ENCODE measurements at places on chromosomes 11 and 22.

DNA sequence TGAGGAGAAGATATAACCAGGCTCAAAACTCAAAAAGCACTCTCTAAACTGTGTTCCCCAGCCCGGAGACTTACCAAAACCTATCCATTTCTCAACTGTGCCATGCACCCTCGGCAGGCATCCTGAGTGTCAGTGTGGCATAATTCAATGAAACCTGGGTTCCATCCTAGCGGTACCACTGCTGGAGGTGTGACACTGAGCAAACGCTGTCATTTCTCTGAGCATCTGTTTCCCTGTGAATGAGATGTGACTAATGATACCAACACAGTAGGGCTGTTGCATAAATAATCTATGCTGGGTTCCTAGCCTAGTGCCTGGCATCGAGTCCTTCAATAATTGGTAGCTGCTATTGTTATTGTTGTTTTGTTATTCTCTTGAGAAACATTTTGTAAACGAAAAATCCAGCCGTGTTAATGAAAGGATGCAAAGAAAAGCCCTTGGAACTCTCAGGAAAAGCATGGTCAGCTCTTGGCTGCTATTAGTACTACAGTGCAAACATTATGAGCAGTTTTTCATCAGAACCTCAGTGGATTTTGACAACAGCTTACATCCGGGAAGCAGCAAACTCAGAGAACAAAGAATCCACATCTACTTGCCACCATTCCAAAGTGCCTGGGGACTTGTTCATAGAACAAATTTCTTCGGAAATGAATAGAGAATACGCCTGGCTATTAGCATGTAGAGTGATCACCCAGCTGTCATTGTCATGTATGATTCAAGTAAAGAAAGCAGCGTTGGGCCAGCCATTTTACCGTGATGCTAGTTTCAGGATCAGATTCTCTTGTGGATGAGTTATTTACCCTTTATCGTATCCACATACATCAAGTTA, 53.7 kb downstream of the TECTA start:
- DNase-seq, result no peak

GRCh38 chr11:122375687-122376399, 259.8 kb upstream of the BLID start:
- no peak for DNase-seq

DNA sequence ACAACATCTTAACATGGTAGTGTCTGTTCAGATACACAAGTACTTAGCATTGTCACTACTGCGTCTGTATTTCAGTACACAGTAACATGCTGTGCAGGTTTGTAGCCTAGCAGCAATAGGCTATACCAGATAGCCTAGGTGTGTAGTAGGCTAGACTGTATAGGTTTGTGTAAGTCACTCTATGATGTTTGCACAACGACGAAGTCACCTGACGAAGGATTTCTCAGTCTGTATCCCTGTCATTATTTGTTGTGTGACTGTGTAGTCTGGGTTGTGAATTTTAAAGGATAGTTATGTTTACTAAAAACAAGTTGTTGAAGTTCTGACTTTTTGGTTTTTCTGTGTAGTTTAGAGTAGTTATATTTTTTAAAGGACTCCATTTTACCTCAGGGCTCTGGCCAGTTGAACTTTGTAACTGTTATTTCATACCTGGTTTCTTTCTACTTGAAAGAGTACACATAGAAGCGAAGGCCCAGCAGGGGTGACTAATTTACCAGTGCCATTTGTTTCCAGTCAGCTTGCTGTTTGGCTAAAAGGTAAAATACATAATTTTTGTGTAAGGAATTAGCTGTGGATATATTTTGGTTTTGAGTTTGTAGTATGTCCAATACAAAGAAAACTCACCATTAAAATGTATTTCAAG, 72.3 kb downstream of the PPP6R3 start:
- no peak for DNase-seq

DNA sequence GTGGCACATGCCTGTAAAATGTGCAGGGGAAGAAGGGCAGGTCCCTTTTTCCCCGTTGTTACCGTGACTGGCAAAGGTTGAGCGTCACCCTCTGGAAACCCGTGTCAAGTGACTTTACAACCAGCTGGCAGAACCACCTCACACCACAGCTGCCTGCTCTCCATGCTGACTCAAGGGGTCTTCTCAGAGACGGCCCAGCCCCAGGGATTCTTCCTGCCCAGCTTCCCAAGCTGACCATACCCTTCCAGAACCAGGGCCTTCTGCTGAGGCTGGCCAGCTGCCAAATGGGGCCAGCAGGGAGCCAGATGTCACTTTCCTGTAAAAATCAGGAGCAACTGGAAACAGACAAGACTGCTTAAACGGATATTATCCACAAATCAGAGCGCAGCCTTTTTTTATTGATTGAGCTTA, 6.3 kb downstream of the PC start:
- no peak for DNase-seq

DNA sequence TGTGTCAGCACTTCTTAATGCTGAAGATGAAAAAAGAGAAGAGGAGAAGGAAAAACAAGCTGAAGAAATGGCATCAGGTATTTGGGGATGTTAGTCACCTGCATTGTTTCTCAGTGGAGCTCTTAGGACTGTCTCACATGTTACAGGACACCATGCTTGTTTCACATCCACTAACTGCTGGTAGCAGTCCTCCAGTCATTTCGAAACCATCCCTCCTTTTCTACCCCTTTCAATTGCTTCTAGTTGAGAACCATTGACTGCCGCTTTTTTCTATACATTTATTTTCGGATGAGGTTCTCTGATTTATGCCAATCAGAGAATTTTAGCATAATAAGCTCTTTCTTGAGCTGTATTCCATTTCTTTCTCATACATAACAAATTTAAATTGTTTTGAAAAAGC, 21.5 kb downstream of the BIRC2 start:
- no peak for DNase-seq

- DNase-seq, result no peak
Measured at GRCh38 chr11:10323793-10324170, 18.9 kb downstream of the ADM start.
